ENCODE measurements at places on chromosomes 7 and 10.
A peak's percentile ranks its signal among the peaks of the same experiment; 100 is the strongest.

- peak; percentile 36 for DNase-seq
Observed at GRCh38 chr10:128178302-128178958, 52.2 kb upstream of the MKI67 start.

DNA sequence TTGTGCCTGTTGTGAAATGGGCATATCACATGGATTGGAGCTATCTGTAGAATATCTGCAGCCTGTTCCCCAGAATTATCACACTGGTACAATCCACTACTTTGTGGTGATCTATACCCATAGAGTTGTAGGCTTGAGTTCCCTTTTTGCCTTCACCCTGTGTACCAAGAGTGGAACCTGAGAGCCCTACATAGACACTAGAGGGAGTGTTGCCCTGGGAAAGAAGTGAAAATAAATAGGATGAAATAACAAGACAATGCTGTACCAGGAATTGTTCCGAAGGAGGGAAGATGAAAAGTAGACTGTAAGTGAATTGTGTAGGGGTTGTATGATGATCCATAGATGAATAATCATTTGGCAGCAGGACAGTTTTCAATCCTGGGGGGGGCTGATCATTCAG, 9.0 kb downstream of the SORCS3 start:
- no peak for DNase-seq

DNA sequence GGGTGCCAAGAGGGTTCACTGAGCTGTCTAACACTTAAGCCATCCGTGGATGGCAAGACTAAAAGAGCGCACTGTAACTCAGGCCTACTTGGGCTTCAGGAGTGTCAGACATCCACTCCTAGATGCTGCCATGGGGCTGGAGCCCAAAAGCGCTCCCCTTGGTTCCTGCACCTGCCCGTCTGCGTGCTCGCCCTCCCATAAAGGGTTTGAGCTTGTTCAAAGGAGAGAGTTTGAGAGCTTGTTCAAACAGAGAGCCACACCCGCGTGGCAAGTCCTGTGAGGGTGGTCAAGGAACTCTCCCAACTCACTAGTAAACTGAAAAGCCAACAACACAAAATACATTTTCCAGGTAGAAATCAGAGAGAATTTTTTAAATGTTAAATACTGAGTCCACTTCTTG, 256.7 kb downstream of the SEMA3A start:
- no peak for DNase-seq

DNA sequence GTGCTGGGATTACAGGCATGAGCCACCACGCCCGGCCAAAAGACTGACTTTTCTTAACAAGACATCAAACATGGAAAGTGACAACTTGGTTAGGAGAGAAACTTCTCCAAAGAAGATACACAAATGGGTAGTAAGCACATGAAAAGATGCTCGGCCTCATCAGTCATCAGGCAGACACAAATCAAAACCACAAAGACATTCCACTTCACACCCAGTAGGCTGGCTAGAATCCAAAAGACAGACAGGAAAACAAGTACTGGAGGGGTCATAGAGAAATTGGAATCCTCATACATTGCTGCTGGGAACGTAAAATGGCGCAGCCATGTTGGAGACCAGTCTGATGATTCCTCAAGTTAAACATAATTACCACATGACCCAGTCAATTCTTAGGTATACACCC, 16.4 kb downstream of the SEPHS1 start:
- DNase-seq = no peak

GRCh38 chr7:153675131-153675530, 377.1 kb upstream of the DPP6 start:
- DNase-seq = no peak

GRCh38 chr10:122931088-122931906, 20.9 kb downstream of the FAM24A start:
- DNase-seq = no peak

- DNase-seq = peak; percentile 96
Observed at GRCh38 chr10:86521678-86522509, at the start of gene WAPL. Gene WAPL (minus strand): TSS chr10:86521792. CDS start chr10:86518069, 3,723 bp downstream.

DNA sequence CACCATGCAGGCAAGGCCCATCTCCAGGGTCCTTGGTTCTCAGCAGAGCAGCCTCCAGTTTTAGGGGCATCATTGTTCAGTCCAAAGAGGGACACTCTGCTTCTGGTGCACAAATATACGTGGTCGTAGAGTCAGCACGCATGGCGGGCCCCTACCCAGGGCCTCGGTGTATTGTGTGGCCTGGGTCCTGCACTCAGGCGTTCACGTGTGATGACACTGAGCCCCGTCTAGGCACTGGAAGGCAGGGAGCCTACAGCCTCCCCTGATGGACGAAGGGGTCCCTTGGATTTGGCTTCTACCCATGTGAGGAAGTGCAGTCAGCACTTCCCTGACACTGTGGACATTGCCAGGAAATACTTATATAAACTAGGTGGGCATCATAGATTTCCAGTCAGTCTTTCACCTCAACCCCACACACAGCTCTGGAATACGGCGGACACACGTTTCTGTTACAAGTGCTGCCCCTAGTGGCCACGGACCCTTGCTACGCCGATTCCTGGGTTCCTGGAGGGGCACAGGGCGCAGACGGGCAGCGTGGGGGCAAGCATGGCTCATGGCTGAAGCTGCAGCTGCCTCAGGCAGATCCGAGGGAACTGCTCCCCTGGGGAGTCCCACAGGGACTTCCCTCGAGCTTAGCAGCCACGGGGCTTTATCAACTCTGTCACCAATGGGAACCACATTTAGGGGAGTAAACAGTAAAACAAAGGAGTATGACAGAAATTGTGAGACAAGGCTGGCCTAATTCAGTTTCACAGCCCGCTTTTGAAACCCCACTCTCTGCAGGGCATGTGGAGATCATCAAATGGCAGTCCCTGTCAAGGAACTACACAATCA, 25.4 kb downstream of the AIFM2 start:
- peak; percentile 41 for DNase-seq

DNA sequence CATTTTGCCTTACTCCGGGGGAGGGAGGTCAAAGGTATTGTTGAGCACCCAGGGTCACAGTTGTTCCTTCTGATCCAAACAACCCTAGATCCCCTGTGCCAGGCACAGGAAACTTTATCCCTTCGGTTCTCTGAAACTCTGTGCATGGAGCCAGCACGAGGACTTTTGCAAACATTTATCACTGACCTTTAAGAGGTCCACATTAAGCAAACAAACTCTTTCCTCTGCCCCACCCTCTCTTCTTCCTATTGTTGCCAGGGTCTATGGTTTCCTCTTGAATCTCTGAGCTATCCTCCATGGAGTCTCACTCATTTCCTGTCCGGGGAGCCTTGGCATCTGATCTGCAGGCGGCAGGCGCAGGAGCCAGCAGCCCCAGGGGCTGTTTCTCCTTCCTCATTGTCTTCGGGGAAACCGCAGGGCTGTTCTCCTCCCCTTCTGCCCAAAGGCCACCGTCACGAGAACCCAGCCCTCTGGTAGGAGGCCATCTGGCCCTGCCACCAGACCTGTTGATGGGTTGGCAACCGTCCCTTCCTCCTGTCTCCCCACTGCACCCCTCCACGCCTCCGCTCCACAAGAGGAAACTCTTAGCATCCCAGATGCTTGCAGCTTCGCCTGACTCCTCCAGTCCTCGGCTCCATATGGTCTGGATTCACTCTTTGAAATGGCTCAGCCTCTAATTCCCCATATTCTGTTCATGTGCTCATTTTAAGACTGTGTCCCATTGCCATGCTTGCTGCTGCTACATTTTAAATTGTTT, 327.3 kb upstream of the NRP1 start:
- DNase-seq = no peak

- DNase-seq = no peak
Observed at GRCh38 chr7:7706101-7706511, 12.3 kb downstream of the RPA3 start.

DNA sequence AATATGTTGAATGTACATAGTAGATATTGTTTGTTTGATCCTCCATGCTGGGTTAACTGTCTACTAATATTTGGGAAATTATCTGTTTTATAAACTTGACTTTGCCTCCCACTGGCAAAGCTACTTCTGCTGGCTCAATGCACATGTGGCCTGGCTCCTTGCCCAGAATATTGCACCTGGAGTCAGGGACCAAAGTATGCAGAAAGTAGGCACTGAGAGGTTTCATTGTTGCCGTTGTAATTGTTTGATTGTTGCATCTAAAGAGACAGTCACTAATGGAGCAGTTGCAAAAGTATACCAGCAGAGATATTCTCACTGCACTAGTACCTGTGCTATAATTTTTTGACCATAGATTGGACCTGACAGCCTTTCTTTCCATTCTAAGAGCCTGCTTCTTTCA, 137.8 kb upstream of the CNTNAP2 start:
- no peak for DNase-seq

DNA sequence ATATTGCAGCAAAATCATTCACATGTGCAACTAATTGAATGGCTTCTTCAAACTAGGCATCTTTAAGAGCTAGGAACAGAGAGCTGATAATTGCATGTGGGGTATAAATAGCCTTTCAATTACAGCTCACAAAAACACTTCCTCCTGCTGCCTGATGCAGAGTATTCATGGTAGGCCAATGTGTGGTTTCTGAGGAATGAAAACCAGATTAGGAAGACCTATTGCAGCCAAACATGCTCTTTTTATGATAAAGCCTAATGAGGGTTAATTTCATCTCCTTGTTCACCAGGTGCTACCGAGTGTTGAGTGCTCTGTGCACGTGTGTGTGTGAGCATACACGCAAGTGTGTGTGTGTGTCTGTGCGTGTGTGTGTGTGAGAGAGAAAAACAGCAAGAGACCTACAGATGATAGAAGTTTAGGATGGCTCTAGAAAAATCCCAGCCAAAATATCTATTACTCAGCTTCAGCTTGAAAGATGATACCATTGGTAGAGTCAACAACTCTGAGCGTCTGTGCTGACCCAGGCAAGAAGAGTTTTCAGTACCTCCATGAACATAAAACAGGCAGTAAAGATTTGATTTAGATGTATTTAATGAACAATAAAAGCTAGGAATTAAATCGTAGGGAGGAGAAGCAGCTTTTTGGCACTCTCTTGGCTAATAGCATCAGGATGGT, 448.5 kb upstream of the ANKRD30A start:
- DNase-seq = no peak

GRCh38 chr10:119347181-119347974, 140.0 kb downstream of the GRK5 start:
- DNase-seq = no peak

DNA sequence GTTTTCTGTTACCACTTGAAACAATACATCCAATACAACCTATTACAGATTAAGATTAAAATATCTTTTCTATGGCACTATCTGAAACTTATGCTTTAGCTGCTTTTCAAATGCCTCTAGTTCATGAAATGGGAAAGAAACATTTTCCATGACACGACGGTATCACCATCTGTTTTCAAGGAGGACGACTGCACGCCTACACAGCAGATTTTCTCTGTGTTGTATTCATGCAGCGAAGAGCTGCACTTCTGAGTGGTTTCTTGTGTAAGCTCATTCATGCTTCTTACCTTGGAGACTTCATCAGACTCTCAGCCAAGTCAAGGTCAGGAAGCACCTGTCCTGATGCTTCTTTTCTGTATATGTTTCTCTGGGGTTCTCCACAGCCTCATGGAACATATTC, 179.2 kb downstream of the DYNC1I1 start:
- no peak for DNase-seq

DNA sequence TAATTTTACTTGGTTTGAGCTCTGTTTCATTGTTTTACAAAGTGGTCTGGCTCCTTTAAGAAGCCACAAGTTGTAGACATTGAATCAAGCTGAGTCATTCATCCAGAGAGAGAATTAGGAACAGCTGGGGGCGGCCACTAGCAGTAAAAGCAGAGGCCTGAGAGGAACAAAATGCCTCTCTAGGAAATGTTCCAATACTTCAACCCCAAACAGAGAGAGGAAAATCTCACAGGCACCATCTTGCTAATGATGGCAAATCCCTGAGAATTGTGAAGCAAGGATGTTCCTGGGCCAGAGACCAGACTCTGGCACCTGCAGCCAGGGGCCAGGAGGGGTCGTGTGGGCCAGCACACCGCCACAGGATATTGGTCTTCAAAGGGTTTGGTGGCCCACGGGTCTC, 26.5 kb upstream of the TRIL start:
- no peak for DNase-seq

- DNase-seq = no peak
Observed at GRCh38 chr10:83373671-83374070, 765.6 kb upstream of the GHITM start.

GRCh38 chr10:70685455-70685911, 13.2 kb downstream of the ADAMTS14 start:
- DNase-seq = no peak

GRCh38 chr10:13074563-13075451, 25.2 kb upstream of the OPTN start:
- DNase-seq = peak; percentile 36

- DNase-seq = no peak
Observed at GRCh38 chr10:71525721-71526120, 129.0 kb downstream of the CDH23 start.

- no peak for DNase-seq
Observed at GRCh38 chr7:70867513-70867912, 264.4 kb upstream of the GALNT17 start.

DNA sequence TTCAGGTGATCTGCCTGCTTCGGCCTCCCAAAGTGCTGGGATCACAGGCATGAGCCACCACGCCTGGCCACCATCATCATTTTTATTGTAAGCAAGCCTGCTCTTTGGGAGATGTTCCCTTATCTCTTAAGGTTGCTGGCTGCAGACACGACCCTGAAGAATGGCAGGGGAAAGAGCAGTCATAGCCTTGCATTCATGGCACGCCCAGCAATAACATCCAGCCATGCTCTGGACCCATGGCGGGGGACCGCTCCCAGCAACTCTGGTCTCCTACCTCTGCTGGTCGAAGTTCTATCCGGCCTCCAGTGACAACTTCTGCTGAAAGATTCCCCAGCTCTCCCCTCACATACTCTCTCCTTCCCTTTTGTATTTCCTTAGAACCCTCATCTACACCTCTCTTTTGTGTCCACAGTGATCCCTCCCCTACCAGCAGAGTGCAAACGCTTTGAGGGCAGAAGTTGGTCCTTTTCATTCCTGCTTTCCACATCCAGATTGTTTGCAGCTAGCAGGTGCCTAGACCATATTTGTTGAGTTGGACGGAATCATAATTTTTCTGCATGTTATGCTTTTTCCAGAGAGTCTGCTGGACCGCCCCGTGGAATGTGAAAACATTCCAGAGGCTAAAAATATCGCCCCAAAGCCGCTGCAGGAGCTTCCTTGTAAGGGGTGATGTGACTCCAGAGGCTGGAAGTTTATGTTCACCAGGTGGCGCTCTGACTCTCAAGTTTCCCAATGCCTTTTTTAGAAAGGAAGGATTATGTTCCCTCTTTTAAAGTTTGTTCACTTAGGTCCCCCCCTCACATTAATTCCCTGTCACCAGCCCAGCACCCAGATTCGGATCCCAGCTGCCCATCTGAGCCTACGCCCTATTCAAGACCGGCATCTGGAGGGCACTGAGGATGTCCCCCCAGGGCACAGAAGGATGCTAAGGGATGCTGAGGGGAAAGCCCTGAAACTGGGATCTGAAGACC, 4.3 kb upstream of the MARVELD1 start:
- DNase-seq = no peak

Data from GM12892 (cell line).